ENCODE measurements at places on chromosomes 4 and X.
A peak's percentile ranks its signal among the peaks of the same experiment; 100 is the strongest.

DNA sequence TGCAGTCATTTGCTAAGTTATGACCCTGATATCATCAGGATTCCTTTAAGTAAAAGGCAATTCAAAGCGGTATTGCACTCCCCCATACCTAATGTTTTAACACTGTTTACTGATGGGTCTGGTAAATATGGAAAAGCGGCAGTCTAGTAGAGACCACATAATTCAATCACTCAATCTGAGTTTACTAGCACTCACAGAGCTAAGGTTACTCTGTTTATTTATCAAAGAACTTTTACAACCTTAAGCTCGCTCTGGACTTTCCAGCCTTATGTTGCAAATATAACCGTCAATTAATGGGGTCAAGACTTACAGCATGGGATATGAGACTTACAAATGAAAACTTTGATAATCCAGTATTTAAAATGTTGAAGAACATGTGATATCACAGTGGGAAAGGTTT lies 124.5 kb upstream of the ZCCHC13 start:
- no peak for DNase-seq

- DNase-seq: no peak
Observed at GRCh38 chr4:111959222-111959621, 186.0 kb upstream of the FAM241A start.

GRCh38 chrX:79715448-79715847 lies 299.1 kb upstream of the TBX22 start:
- DNase-seq: no peak

DNA sequence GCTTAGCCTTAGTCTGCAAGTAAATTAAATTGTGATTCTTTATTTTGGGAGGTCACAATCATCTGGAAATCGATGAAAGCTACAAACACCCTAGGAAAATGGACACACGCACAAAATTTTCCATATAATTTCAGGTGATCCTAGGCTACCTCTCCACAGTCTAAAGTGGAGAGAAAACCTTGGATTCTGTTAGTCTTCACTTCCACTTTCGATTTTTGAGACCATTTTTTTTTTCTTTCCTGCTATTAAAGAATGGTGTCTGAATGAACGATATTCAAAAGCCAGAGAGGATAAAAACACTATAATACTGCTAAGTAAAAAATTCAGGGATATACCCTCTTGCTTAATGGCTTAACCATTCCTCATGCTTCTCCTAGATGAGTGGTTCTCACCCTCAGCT lies 1.7 kb downstream of the FBXL5 start:
- no peak for DNase-seq

- DNase-seq: no peak
Observed at GRCh38 chr4:99720206-99720605, 62.6 kb upstream of the C4orf54 start.

- no peak for DNase-seq
Observed at GRCh38 chr4:101843054-101843453, 52.5 kb downstream of the BANK1 start.

GRCh38 chrX:139647597-139647996 lies 60.4 kb downstream of the MCF2 start:
- no peak for DNase-seq

GRCh38 chrX:21725916-21726315 lies 32.0 kb downstream of the SMPX start:
- no peak for DNase-seq

DNA sequence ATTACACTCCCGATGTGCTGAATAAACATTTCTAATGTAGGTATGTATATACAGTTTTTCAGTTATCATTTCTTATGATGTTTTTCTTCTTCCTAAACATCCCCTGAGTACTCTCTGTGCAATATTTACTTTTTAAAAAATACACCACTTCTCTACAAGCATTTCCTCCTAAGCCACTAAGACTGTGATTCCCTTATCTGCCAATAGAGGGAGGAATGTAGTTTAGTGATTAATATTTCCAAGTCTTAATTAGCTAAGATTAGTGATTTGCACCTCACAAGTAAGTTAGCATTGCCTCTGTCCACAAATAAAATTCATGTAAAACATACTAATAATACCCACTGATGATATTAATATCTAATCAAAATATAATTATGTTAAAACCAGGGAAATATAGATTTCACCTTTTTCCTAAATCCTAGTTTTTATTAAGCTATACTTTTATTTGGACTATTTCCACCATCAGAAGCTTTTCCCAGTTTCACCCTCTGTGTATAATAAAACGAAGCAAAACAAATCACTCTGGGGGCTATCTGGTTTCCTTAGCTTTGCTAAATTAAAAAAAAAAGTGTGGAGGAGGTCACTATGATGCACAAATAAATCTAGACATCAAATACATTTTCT lies 909.1 kb downstream of the FAT4 start:
- DNase-seq: no peak

DNA sequence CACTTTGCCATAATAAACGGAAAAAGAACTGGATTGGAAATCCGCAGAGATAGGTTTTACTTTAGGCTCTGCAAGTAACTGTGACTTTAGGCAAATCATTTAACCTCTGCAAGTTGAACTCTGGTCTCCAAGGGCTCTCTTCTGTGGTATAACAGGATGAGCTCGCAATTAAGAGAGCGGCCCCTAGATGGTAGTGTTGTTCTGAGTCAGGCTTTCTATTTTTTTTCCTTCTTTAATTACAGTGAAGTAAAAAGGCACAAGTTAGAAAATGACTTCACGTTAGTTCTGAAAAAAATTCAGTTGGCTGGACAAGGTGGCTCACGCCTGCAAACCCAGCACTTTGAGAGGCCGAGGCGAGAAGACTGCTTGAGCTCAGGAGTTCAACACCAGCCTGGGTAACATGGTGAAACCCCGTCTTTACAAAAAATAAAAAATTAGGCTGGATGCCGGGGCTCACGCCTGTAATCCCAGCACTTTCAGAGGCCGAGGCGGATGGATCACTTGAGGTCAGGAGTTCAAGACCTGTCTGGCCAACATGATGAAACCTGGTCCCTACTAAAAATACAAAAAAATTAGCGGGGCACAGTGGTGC lies 18.0 kb downstream of the RPS3A start:
- DNase-seq: peak; percentile 25

- no peak for DNase-seq
Observed at GRCh38 chr4:15694431-15694830, 8.4 kb upstream of the BST1 start.

DNA sequence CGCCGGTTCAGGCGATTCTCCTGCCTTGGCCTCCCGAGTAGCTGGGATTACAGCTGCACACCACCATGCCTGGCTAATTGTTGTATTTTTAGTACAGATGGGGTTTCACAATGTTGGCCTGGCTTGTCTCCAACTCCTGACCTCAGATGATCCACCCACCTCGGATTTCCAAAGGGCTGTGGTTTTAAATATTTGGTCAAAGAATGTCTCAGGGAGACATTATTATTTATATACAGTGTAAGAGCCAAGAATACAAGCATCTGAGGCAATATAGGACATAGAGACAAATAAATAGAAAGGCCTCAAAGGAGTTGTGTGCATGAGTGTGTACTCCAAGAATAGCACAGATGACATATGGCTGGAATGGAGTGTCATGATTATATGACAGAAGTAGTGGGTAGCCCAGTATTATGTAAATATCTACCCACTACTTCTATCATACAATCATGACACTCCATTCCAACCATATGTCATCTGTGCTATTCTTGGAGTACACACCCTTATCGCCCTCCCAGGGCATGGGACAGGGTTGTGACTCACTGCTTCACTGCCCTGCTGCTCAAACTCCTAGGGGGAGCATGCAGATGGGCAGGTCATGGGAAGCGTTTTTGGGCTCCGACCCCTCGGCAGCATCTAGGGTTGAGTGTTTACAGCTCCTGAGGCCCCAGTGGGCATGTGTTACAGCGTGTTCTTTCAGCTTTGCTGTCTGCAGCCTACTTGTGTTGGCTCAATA lies 1649.8 kb upstream of the PCDH10 start:
- DNase-seq: peak; percentile 97

DNA sequence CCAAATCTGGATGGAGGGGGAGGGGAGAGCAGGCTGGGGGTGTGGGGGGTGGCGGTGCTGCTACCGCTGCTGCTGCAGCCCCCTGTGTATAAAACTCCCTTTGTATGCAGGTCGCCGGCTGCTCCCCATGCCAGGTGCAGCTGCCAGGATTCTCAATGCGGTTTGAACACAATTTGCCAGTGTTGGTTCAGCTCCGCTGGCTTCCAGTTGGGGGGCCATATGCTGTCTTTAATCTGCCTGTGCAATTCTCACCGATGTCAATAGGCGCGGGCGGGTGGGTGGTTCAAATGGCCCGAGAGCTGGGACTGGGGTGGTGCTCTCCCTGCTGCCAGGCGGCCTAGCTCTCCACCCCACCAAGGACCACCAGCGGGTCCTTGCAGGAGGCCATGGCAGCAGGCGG lies 257.6 kb downstream of the BCOR start:
- peak; percentile 78 for DNase-seq

GRCh38 chr4:89134775-89135319 lies 23.5 kb downstream of the TIGD2 start:
- peak; percentile 37 for DNase-seq

GRCh38 chr4:89492581-89493071 lies 185.0 kb upstream of the GPRIN3 start:
- DNase-seq: no peak

GRCh38 chr4:152417673-152418072 lies 118.2 kb downstream of the FBXW7 start:
- DNase-seq: no peak

DNA sequence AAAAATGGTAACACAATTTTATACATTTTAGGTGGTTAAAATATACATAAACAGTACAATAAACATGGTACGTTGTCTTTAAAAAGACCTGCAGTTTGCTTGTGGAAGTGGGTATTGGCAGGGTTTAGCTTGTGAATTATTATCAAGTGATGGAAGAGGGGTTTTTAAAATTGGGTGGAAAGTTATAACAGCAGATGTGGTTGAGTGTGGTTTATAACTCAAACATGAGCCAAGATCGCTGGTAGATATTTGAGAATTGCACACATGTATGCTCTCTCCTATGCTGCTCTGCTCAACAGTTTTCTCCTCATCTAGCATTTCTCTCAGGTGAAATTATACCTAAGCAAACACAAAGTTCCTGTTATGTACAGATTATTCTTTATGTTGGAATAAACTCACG lies 14.0 kb downstream of the EPGN start:
- DNase-seq: no peak

GRCh38 chr4:79991601-79992000 lies 81.4 kb downstream of the ANTXR2 start:
- no peak for DNase-seq

GRCh38 chrX:136491832-136492231 lies 4.1 kb downstream of the BRS3 start:
- no peak for DNase-seq

DNA sequence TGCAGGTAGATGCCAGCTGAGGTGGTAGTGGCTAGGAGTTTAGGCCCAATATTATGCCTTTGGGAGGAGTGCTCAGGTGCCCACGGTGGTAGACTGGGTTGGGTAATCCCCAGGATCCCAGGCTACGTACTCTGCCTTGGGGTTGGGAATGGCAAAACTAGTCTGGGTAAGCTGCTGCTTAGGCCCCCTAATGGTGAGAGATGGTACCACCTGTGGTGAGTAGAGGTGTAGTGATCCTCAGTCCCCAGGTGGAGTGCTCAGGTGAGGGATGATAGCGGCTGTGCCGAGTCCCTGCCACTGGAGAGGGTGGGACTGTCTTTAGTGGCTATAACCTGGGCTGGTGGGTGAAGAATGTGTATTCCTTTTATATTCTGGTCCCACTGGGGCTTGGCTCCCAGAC lies 75.2 kb downstream of the IL1RAPL2 start:
- no peak for DNase-seq

DNA sequence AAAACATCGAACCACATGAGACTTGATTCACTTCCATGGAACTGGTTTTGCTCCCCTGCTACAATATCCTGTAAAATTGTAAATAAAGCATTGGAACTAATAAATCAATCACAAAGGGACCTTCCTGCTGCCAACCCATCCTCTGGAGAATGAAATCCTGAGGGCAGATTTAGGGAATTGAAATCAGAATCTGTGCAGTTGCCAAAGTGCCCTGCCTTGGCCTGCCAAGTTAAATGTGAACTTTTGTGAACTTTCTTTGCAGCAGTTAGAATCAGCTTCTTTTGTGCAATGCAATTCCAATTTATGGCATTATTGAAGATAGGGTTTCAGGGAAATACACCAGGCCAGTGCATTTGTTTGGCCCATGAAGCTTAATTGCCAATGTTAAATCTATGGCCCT lies 263.1 kb downstream of the PTTG2 start:
- peak; percentile 20 for DNase-seq

DNA sequence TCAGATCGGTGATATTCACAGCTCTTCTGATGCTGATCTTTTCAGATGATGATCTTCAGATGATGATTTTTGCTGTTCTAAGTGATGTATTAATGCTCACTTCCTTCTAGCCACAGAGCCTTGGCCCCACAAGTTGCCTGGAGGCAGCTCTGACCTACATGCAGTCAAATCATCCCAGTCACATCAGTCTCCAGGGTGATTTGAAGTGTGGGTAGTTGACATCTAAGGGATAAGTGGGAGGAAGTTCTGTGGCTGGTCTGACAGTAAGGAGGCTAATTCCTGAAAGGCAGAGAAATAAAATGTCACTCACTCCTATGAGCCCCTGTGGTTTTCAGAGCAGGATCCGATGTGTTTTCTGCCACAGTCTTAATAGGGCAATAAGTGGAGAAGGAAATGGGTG lies 79.8 kb upstream of the RPL34 start:
- no peak for DNase-seq

GRCh38 chrX:132144061-132144460 lies 16.2 kb upstream of the FRMD7 start:
- no peak for DNase-seq

- DNase-seq: no peak
Observed at GRCh38 chr4:106149026-106149425, 167.0 kb downstream of the TBCK start.

DNA sequence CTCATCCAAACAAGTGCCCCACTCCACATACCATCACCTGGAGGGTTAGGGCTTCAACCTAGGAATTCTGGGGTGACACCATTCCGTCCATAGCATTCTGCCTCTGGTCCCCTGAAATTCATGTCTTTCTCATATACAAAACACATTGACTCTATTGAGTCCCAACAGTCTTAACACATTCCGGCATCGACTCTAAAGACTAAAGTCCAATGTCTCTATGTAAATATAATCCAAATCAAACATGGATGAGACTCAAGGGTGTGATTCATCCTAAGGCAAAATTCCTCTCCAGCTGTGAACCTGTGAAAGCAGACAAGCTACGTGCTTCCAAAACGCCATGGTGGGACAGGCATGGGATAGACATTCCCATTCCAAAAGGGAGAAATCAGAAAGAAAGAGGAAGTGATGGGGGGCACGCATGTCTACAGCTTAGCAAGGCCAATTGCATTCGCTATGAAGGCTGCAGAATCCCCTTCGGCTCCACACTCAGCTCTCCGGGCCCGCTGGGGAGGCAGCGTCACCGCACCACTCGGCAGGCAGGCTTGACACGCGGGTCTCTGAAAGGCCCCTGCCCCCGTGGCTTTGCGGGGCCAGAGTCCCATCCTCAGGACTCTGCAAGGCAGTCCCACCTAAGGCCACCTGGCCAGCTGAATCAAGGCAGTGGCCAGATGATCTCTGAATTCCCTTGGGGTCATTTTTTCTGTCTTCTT lies 53.2 kb downstream of the ADRA2C start:
- DNase-seq: no peak
